Uterus (tissue), 4 donors: ENCODE measurements at places on chromosomes 6 and 20.

GRCh38 chr6:97218912-97219311 is 64.1 kb downstream of the MMS22L start:
- no peak for DNase-seq

DNA sequence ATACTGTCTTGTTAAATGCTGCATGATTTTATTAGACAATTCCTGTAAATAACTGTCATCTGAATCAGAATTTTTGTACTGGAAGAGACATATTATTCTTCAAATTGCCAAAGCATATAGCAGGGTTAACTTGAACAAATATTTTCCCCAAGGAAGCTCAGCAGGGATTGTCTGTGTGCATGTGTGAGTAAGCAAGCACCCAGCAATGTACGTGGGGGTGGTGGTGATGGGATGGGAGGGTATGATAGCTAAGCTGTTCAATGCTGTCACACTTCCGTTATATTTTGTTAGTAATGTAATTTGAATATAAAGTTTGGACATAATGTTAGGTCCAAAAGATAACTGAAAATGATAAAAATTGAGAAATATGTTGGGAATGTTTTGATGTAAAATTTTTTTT is 118.1 kb downstream of the MYB start:
- no peak for DNase-seq

DNA sequence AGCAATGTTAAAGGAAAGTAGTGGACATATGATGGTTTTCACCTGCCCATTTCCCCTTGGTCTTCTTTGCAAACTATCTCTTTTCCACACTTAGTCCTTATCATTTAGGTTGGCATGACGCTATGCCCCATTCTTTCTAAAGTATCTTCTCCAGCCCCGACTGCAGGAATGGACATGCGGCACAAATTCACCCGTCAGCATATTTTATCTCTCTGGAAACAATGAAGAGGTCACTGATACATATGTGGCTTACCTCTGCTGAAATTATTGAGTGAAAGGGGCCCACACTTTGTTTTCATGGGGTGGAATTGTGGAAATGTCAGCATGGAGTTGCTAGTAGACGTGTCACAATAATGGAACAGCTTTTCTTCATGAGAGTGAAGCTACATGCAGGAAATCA is 45.8 kb upstream of the MEI4 start:
- no peak for DNase-seq

GRCh38 chr20:37619496-37619895 is 74.3 kb upstream of the CTNNBL1 start:
- DNase-seq = no peak

DNA sequence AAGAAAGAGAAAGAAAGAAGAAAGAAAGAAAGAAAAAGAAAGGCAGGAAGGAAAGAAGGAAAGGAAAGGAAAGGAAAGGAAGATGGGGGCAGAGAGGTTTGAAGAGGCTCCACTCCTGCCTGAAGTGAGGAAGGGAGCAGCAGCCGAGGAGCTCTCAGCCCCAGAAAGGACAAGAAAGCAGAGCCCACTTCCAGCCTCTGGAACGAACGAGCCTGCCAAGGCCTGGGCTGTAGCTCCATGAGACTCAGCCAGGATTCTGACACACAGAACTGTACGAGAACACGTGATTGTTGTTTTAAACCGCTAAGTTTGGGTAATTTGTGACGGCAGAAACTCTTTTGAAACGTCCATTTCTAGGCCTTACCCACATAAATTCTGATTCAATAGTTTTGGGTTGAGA is 69.5 kb downstream of the TTLL2 start:
- no peak for DNase-seq

- no peak for DNase-seq
Observed at GRCh38 chr6:3260772-3261517, 2.2 kb downstream of the PSMG4 start.

DNA sequence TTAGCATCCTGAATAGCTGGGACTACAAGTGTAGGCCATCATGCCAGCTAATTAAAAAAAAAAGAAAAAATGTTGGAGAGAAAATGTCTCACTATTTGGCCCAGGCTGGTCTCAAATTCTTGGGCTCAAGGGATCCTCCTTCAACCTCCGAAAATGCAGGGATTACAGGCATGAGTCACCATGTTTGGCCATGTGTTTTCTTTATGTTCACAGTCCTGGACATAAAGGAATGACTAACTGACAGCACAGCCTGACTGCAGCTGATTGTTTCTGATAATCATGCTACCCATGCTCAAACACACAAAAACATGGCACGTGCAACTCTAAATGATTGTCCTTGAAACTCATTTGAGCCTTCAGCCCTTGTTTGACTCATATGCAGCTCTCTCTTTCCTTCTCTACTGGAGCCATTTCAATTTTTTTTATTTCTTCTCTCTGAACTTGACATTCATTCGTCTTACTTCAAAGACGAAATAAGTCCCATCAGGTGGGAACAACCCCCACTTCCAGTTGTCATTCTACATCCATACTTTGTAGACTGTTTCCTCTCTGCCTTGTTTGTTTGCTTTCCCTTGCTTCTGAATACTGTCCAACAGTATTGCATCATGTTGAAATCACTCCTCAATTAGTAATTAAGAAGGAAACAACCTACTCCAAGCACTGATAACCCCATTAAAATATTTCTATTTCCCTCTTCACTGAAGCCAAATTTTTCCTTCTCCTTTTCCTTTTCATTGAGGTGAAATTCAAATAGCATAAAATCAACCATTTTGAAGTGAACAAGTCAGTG is 413.0 kb downstream of the BMP2 start:
- no peak for DNase-seq

DNA sequence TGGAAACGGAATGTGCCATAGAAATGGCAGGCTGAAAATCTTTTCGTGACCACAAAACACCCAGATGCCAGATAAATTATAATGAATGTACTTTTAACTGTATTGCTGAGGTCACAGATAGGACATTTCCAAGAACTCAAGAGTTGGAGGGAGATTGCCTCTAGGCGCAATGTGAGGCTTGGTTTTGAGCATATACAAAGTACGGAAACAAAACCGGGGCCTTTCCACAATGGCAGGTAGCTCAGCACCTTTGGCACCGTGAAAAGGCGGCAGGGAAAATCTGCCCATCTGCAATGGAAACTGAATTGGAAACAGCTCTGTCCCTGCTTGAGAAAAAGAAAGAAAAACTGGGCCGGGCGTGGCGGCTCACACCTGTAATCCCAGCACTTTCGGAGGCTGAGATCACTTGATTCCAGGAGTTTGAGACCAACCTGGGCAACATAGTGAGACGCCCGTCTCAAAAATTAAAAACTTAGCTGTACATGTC is 10.5 kb upstream of the C20orf144 start:
- DNase-seq = no peak

DNA sequence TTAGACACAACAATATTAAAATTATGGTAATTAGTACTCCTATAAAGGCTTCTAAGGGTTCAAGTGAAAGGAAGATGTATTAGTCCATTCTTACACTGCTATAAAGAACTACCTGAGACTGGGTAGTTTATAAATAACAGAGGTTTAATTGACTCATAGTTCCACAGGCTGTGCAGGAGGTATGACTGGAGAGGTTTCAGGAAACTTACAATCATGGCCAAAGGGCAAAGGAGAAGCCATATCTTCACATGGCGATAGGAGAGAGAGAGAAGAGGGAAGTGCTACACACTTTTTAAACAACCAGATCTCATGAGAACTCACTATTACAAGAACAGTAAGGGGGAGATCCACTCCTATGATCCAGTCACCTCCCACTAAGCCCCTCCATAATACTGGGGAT is 52.9 kb downstream of the TINAG start:
- no peak for DNase-seq

- DNase-seq = no peak
Observed at GRCh38 chr6:129598244-129599187, 111.5 kb downstream of the ARHGAP18 start.

GRCh38 chr6:116450769-116451740 is 10.1 kb upstream of the CALHM6 start:
- DNase-seq = no peak

GRCh38 chr20:11266571-11266970 is 592.8 kb upstream of the JAG1 start:
- DNase-seq = no peak

DNA sequence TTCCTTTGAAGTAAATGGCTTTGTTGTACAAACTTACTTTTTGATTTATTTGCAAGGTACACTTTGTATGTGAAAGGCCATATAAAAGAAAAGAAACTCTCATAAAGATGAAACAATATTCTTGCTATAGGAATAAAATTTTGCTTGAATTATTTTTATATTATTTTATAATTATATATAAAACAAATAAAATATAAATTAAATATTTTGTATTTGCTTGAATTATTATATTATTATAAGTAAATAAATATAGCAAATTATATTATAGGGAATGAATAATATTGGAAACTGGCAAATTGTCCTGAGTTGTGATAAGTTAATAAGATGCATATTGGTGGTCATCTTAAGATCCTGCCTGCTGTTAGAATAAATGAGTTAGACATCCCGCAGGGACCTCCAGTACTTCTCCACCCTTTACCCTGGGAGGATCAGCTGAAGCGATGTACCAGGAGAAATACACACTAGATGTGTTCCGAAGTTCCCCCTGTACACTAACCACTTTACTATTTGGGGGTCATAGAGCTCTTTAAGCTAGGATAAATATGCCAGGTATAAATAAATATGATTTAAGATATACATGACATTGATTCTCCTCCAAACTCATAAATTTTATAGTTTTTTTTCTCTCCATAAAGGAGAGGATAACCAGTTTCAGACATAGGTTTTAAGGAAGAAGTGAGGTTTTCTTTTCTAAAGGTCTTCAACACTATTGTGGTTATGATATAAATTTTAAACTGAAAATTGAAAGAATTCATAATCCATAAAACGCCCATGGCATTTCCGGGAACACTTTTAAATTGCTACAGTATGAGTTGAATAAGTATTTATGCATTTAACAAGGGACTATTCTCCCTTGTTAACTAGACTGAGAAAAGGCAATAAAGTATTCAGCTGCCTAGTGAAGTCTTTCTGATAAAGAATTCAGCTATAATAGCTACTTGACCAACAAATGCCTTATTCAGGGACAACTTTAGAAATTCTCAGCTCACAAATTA is 486.3 kb upstream of the MARCKS start:
- no peak for DNase-seq

DNA sequence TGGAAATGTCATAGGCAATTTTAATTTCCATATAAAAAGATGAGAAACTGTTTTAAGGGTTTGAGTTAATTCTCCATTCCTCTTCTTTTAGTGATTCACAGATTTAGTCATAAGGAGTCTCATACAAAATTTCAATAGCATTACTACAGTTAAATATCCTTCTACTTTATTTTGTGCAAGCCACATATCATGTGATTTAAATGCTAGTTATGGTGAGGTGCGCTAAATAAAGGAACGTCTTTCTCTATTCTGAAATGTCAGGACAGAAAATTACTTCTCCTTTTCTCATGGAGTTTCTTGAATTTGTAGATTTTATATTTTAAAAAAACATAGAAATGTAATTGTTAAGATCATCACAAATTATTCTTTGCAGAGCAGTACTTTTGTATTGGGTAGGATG is 50.0 kb upstream of the SUPT3H start:
- no peak for DNase-seq

DNA sequence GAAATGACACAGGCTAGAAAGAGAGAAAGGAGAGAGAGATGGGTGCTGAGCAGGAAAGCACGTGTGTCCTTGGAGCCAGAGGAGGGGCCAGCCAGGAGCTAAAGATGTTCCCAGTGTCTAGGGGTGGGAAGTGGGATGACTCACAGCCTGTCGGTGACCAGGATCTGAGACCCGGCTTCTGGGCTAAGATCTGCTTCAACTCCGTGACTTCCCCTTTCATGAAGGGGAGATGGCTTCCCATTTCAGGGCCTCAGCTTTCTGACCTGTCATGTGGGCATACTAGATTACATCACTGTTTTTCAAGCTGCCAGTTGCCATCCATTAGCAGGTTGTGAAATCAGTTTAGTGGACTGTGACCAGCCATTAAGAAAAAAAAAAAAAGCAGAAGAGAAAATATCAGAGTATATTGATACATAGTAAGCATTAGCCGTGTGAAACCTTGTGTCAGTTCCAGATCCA is 5.4 kb downstream of the TGM3 start:
- DNase-seq = peak; percentile 17

DNA sequence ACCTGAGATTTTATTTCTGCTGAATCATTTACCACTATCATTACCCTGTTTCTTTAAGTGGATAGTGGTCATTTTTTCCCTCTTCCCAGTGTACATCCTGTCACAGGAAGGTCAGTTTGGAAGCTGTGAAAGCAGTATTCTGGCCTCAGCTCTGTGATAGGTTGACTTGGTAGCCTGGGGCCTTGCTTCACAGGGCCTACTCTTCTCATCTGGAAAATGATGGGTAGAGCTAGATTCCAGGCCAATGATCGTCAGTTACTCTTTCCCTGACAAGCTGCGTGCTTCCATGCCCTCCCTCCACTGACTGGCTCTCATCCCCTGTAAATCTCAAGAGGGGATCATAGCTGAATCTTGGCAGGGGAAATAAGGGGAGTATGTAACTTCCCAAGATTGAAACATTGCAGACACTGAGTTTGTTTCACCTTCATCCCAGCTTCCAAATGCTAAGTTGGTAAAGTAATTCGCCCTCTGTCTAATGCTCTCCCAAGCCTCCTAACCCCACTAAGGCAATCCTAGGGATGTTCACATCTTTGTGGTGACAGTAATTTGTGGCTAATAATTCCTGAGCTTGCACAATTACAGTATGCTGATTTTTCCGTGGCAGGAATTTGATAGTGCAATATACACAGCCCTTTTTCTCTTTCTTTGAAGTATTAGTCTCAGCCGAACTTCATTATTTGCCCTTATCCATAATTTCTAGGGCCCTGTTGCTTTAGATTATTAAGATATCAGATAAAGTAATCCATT is 51.2 kb downstream of the VAPB start:
- DNase-seq = no peak

DNA sequence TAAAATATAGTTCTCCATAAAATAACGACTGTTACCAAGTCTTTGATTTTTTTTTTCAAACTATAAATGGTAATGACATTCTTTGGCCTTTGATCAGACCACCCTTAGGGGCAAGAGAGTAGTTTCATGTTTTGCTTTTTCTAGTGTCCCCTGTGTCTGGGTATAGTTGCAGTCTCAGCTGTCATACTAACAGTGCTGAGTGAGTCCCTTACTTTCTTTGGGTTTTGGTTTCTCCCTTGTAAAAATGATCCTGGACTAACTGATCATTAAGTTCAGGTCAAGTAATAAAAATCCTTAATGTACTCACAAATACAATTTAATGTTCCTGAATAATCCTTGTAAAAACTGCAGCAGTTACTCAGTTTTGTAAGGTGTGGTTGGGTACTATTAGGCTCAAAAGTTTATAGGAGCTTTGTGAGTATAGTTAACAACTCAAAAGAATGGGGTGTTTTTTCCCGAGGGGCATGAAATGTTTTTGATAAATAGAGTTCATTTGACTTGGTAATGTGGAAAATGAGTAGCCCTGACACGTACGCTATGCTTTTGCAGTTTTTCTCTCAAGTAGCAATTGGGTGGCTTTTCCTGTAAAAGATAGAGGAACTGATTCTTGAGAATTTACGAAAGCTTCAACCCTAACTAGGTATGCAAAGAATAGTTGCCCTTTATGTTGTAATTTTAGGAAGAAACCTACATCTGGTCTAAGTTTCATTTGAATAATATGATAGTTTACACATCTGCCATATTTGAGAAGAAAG is 6.2 kb downstream of the PTPN1 start:
- DNase-seq = no peak

- DNase-seq = no peak
Observed at GRCh38 chr6:21163110-21163837, 430.3 kb upstream of the SOX4 start.

- DNase-seq = no peak
Observed at GRCh38 chr6:155001934-155002333, 6.8 kb downstream of the TIAM2 start.

- no peak for DNase-seq
Observed at GRCh38 chr20:7855545-7855944, 84.7 kb downstream of the HAO1 start.

- no peak for DNase-seq
Observed at GRCh38 chr6:80725156-80725930, 618.9 kb downstream of the BCKDHB start.
